ENCODE measurements at places on chromosomes 2 and 18.

- DNase-seq: no peak
These were observed 49.0 kb downstream of the CDK15 start for GRCh38 chr2:201855356-201855755.

DNA sequence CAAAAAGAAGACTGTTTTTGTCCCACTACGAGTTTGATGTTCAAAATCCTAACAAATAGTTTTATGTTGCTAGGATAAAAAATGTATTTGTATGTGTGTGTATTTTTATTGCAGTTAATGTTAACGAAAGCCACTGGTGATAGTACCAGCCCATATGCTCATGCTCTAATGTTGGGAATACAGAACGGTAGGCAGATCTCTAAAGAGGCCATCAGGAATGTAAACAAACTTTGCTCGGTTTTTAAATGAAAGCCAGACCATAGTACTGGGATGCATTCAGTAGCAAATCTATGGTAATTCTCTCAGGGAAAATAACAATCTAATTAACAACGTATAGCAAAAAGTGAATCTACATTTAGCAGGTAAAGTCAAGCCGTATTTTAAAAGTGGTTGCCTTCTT, 208.1 kb downstream of the NEDD4L start:
- DNase-seq: no peak

DNA sequence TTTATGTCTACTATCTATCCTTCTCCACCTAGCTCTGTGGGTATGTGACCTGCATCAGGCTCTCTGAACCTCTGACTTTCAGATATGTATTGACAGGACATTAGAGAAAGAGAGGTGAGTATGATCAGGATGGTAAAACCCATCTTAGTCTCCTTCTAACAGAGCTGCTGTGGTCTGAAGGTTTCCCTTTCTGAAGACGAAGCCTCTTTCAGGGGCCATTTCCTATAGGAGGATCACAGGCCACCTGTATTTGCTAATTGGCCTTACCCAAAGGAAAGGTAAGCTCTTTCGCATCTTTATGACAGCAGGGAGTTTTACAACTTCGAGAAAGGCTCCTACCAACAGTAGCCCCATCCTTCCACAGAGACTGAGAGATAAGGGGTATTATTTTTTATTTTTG, 442.9 kb downstream of the KCNJ3 start:
- DNase-seq: no peak

- no peak for DNase-seq
These were observed 82.0 kb downstream of the LIMS1 start for GRCh38 chr2:108616318-108616717.

GRCh38 chr2:187939180-187939579, 352.5 kb upstream of the GULP1 start:
- DNase-seq: no peak

DNA sequence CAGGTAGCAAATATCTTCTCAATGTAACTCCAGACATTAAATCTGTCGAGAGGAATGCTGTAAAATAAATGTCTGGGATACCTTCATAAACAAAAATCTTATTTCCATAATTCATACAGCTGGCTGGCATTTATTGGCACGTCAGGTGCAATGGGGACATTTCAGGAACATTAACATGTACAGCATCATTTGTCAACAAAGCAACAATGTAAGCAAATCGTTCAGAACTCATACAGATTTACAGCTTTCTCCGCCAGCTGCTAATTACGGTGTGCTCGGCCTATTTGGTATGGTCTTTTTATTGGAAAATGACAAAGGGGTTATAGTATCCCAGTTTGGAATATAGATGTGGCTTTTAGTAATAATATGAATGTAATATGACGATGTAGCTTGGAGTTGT, 464.9 kb downstream of the ARHGAP15 start:
- no peak for DNase-seq

GRCh38 chr2:12589802-12590320, 126.9 kb upstream of the TRIB2 start:
- no peak for DNase-seq

- DNase-seq: no peak
These were observed 648.9 kb upstream of the VRK2 start for GRCh38 chr2:57397550-57398360.

DNA sequence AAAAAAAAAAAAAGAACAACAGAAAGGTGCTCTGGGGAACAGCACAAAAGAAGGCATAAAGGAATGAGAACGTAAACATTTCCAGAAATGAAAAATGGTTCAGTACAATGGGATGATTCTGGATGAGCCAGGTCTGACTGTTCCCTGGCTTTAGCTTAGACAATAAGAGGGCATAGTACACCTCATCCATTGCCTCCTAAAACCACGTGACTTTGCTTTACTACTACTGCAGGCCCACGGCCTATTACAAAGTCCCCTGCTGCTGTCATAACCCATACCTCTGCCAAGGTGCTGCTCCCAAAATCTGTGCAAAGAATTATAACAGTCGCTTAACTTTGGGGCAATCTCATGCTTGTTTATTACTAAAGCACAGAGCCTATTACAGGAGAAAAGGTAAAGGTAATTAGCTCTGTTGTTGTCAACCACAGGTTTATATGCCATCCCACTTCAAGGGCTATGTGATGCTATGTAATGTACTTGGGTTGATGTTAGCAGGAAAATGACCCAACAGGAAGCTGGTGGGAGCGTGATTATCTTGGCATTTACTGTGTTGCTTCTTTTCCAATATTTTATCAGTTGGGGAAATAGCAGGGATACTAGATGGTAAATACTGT, 26.8 kb downstream of the STK17B start:
- no peak for DNase-seq

GRCh38 chr2:86281066-86281700, 56.2 kb downstream of the REEP1 start:
- DNase-seq: no peak

- no peak for DNase-seq
These were observed 235.8 kb upstream of the MEX3C start for GRCh38 chr18:51433296-51433695.

GRCh38 chr2:39913648-39914461, 134.8 kb upstream of the THUMPD2 start:
- no peak for DNase-seq

DNA sequence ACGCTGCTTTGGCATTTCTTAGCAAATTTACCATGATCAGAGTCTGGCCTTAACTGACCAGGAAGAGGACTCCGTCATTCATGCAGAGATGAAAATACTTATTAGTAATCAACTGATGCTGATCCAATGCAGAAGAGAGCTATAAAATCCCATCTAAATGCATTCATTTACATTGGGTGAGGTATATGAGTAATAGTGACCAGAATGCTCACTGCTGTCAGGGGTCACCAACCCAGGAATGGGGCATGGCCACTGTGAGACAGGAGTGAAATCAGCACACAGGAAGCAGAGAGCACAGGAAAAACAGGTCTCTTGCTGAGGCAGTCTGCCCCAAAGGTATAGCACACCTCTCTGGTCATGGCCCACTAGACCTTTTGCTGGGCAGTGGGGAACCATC, 68.1 kb upstream of the TMEM247 start:
- no peak for DNase-seq

DNA sequence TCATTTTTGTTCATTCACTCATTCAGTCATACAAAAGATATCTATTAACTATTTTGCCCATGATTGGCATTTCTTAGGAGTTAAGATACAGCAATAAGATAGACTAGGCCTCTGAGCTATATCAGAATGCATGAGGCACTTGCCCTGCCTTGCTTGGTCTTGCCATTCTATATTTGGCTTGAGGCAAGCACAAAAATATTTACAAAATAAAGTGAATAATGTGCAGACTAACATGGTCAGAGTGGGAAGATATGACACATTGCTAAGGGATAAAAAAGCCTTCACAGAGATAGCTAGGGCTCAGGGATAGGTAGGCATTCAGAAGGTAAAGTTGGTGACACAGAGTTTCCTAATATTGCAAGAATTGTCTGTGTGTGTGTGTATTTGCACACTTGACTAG, 75.0 kb upstream of the MMADHC start:
- DNase-seq: no peak

- no peak for DNase-seq
These were observed 28.8 kb upstream of the WDR75 start for GRCh38 chr2:189412330-189412953.

DNA sequence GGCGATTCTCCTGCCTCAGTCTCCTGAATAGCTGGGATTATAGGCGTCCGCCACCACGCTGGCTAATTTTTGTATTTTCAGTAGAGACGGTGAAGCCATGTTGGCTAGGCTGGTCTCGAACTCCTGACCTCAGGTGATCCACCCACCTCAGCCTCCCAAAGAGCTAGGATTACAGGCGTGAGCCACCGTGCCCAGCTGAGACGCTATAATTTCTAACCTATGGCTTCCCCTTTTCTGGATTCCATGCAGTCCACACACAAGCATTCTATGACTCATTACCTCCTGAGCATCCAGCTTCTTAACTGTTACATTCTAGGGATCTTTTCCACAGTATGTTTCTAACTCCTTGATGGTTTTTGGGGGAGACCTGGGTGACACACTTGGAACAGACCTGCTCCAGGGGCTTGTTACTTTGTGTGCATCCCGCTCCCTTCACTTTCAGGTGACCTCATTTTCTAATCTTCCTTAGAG, 11.8 kb upstream of the KCMF1 start:
- no peak for DNase-seq

GRCh38 chr2:198394208-198394607, 589.8 kb downstream of the PLCL1 start:
- no peak for DNase-seq

DNA sequence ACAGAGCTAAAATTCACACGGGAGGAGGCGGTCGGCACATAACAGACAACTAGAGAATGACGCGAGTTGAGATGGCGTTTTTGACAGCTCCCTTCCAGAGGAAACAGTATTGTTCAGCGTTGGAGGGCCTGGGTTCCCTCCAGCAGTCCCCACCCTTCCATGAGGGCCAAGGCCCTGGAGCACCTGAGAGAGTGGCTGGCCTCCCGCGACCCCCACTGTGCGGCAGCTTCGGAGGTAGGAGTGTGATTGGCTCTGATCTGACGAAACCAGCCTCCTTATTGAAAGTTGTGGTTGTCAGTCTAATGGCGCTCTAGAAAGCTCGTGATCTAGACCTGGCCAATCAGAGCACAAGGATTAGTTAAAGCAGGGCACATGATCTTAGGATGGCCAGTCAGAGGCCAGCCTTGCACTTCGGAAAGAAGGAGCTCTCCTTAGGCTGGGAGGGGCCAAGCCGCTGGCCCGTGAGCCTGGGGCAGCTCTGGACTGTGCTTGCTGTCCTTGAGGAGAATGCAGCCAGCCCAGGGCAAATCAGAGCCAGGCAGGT, 104.5 kb upstream of the CELF4 start:
- DNase-seq: no peak

- DNase-seq: no peak
These were observed 47.6 kb downstream of the CCBE1 start for GRCh38 chr18:59649591-59649990.

DNA sequence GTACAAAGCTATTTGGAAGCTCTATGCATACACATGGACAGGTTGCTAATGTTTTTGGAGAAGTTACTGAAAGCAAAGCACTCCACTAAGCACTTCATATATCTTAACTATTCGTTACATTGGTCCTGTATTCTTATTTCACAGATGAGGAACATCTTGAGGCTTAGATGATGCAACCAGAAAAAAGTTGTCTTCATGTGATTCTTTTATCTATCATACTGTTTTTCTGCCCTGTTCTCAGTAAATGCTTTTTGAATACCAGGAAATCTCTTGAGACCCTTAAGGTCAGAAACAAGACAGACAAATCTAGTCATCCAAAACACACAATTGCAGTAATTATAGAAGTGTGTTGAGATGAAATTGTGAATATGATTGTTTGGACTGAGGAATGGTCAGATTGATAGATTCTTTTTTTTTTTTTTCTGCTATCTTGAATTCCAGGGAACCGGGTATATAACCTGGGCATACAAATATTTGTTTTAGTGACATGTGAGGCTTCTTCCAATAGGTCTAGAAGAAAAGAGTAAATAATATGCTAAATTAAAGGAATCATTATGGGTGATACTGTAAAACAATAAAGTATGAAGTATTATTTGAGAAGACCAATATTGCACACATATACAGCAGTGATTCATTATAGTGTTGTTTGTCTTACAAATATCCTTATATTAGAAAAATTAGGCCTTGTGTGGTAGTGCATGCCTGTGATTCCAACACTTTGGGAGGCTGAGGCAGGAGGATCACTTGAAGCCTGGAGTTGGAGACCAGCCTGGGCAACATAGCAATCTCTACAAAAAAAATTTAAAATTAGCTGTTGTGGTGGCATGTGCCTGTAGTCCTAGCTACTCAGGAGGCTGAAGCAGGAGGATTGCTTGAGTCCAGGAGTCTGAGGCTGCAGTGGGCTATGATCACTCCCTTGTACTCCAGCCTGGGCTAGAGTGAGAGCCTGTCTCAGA, 33.7 kb downstream of the EHBP1 start:
- no peak for DNase-seq

- DNase-seq: no peak
These were observed 670 bp upstream of the MOCOS start for GRCh38 chr18:36186461-36187192.

DNA sequence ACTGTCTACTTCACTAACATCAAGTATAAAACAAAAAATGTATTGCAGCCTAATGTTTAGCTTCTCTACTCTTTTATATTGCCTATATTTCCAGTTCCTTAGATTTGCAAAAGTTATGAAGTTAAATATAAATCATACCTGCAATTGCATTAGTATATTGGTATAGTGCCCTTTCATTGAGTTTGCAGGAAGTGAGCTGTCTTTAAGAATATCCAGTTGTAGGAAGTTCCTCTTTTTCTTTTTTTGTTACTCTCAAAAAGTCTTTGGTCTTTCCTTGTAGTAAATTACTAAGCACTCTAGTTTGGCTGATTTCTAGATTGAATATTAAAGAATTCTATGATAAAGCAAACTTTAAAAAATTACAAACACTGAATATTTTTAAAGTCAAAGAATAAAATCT, 71.3 kb upstream of the FN1 start:
- no peak for DNase-seq

- no peak for DNase-seq
These were observed 41.4 kb upstream of the NABP1 start for GRCh38 chr2:191636586-191636985.

- DNase-seq: no peak
These were observed 142.6 kb downstream of the PXDN start for GRCh38 chr2:1601471-1602277.

GRCh38 chr2:98470851-98471255, 26.2 kb downstream of the INPP4A start:
- no peak for DNase-seq

- no peak for DNase-seq
These were observed 309.7 kb downstream of the PLCL1 start for GRCh38 chr2:198114064-198114463.

GRCh38 chr2:188416367-188416766, 124.7 kb downstream of the GULP1 start:
- DNase-seq: no peak

GRCh38 chr2:54639609-54640008, 83.9 kb upstream of the EML6 start:
- DNase-seq: no peak

- DNase-seq: no peak
These were observed 94.9 kb downstream of the MBD2 start for GRCh38 chr18:54129448-54130067.
